ENCODE measurements at places on chromosomes 7 and 10. TPM values are rescaled to one million over a fixed set of nuclear protein-coding genes. Genes with fewer than 3 reads are reported as not detected.

Gene SOSTDC1
- total RNA-seq, result 4.3 TPM

Gene TET1
- total RNA-seq, result 2.8 TPM

Gene ITIH2
- not detected for total RNA-seq

Gene CCL24
- total RNA-seq, result not detected

Gene ZNF804B
- 0.18 TPM for total RNA-seq

Gene OR6B1
- not detected for total RNA-seq

Gene SLC26A4
- 0.32 TPM for total RNA-seq

Gene PDE6C
- not detected for total RNA-seq

Gene FRA10AC1
- total RNA-seq, result 28.0 TPM

Gene IFIT1B
- not detected for total RNA-seq

Gene FANK1
- 0.58 TPM for total RNA-seq

Gene ANKRD1
- 2,468 TPM for total RNA-seq

Gene INMT
- 105 TPM for total RNA-seq

Gene SLC16A12
- 4.4 TPM for total RNA-seq

Gene UPK3BL1
- total RNA-seq, result 5.1 TPM

Gene ABCB1
- total RNA-seq, result 3.0 TPM

Gene GARS1
- 40.5 TPM for total RNA-seq

Gene GOLGA7B
- 6.7 TPM for total RNA-seq

Gene CPED1
- 31.1 TPM for total RNA-seq

Gene CYP17A1
- not detected for total RNA-seq

Gene HMX2
- total RNA-seq, result not detected

Gene ELAPOR2
- total RNA-seq, result 12.1 TPM

Gene PKD2L1
- total RNA-seq, result not detected

Gene MYOZ1
- 19.5 TPM for total RNA-seq

Gene NPY4R
- total RNA-seq, result 0.40 TPM

Gene LBX1
- total RNA-seq, result not detected

Gene SNX10
- total RNA-seq, result 3.5 TPM

Gene MTURN
- 28.2 TPM for total RNA-seq

Gene IL15RA
- total RNA-seq, result 11.8 TPM

Gene KCNIP2
- 977 TPM for total RNA-seq

Gene CAV2
- total RNA-seq, result 186 TPM

Gene GAD2
- not detected for total RNA-seq

Gene VWA2
- total RNA-seq, result not detected

Gene CALY
- not detected for total RNA-seq
